Stimulated activated CD4-positive, alpha-beta T cell treated with anti-CD3 and anti-CD28 coated beads, Interleukin-1b, Interleukin-23, amount 100 ng/mL, for 1 hour (primary cell): ENCODE measurements at places on chromosomes 6 and 20.

- no peak for DNase-seq
These were observed 259.1 kb upstream of the FERMT1 start for GRCh38 chr20:6381887-6382286.

GRCh38 chr6:3847521-3847920 is 1.7 kb upstream of the FAM50B start:
- no peak for DNase-seq

GRCh38 chr20:20371083-20371482 is 3.2 kb downstream of the INSM1 start:
- no peak for DNase-seq

GRCh38 chr6:39608652-39609345 is 116.4 kb downstream of the KIF6 start:
- DNase-seq: no peak

DNA sequence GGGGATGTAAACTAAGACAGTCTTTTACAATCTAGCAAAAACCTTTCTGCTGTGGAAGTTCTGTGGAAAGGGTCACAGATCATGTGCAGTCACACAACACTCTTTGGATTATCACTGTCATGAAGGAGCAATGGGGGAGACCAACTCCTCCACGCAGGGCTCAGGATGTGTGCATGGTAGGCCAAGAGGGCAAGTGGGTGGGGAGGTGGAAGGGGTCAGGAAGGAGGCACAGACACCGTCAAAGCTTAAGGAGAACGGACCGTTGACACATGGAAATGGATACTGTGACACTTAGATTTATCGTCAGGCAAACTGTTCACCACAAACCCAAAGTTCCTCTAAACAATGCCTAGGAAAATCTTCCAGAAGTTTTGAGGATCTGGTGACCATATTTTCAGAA is 215.8 kb downstream of the PAX1 start:
- no peak for DNase-seq

DNA sequence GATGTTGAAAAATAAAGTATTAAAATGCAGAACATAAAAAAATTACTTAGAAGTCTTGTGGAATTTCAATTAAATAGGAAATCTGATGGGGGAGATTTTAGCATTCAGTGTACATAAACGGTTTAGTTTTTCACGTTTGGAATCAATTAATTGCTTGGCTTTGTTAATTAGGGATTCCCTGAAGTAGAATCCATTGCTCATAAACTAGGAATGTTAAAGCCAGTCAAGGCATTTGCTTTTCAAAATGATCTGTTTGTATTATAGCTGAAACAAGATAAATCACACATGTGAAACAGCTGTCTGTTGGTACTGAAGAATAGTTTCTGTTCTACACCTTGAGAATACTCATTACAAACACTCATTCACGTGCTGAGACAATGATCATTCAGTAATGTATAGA is 297.9 kb downstream of the TBC1D7 start:
- DNase-seq: no peak

DNA sequence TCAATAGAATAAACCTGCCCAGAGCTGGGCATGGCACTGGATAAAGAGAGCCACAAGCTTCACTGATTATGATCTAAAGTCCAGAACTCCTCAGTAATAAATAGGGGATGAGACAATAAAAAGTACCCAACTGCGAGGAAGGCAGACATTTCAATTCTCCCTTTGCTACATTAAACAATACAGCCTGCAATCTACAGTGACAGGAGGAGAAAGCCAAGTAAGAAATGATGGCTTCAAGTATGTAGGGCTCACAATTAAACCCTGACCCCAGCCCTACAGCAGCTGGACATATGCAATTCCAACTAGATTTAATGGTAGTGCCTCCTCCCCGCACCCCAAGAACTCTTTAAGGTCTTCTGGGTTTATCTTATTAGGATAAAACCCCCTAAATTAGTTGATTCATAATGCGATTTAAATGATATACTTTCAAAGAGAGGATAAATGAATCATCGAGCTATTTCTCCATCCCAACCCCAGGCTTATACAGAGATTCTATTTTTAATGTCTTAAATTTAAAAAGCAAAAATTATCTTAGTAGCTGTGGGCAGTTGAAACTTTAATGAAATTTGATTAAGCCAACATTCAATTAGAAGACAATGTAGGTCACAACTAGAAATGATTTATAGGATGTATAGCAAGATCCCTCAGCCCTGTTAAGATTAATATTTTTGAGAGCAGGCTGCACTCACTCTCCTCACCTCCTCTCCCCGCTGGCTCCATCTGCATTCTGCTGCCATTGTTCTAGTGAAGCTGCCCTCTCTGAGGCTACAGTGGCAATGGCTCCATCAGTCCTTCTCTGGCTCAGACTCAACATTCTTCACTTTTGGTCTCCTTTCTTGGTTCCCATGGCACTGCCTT is 57.1 kb downstream of the OGFRL1 start:
- no peak for DNase-seq

- DNase-seq: no peak
These were observed 6.3 kb upstream of the AHI1 start for GRCh38 chr6:135503703-135504475.

DNA sequence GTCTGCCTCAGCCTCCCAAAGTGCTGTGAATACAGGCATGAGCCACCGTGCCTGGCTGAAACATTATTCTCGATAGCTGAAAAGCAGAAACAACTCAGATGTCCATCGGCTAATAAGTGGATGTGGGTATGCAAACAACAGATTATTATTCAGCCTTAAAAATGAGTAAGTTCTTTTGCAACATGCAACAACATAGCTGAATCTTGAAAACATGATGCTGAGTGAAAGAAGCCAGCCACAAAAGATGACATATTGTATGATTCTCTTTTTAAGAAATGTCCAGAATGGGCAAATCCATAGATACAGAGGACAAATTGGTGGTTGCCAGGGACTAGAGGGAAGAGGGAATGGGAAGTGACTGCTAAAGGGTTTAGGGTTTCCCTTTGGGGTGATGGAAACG is 61.7 kb downstream of the RIOK1 start:
- DNase-seq: no peak

DNA sequence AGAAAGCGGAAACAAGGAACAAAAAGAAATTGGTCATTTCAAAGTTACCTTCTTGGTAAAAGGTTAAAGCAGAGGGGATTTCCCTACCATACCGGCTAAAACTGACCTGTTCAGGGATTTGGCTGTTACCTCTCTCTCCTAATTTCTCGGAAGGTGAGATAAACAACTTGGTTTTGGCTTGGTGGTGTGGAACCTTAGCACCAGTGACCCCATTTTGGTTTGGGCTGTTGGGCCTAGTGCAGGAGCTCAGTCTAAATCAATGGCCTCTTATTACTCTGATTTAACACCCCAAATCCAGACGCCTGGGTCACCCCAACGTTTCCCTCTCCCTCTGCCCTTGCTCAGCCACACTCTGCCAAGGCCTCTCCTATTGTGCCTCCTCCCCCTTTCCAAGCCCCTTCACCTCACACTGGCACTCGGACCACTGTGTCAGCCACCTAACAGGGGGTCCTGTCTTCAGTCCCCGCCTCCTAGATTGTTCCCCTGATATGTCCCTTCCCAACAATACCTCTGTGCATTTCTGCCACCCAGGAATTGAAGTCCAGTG is 8.3 kb downstream of the NCR2 start:
- no peak for DNase-seq

DNA sequence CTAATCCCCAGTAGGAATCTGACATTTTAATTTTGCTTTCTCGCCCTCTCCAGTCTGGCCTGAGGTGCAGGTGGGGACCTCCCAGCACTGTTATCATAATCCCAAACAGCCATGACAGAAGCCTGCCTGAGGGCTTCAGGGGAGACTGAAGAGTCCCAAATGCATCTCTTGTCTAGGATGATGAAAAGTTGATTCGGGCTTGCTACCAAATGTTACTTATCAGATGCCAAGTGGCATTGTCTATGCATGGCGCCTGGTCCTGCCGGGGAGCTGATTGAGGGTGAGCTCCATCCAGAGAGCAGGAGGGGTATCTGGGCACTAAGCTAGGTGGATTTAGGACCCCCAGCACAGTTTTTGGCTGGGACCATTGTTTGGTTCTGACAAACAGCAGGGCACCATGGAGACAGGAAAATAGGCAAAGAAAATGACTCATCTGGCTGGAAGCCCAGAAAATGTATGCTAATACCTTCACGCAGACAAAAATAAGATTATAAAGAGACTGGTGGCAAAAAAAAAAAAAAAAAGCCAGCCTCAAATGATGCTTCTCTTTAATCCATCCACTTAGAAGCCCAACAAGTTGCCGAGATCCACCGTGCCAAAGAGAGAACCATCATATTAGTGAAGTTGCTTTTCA is 513.7 kb upstream of the SULF2 start:
- no peak for DNase-seq

DNA sequence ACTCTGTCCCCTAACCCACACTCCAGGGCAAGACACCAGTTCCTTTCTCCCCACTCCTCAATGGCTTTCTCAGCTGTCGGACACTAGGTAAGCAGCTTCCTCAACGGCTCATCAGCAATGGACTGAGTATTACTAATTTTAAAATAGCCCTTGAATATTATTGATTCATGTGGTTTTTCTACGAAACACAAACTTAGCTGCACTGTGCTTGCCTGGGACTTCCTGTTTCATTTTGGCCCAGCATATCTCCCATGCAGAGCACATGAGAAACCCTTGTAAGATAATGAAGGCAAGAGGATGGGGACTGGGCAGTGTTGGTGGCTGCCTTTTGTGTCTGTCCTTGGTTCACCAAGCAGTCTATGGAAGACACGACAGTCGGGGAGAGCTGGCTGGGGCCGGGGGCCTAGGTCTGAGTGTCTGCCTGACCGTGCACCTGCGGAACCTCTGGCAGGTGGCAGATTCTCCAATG is 48.9 kb downstream of the RNASET2 start:
- no peak for DNase-seq

DNA sequence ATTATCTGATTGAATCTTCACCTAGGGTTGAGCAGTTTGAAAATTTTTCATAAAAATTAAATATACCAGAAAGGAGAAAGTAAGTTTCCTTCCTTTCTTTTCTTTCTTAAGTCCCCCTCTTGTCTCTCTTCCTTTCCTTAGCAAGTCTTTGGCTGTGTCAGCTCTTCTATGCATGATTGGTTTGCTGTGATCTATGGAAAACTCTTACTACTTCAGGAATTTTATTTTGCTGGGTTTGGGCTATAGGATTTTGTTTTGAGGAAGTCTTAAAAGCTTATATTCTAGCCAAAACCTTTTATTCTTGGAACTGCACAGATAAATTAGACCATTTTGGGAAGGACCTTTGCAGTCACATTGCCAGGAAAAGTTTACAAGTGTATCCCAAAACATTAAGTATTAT is 173.4 kb upstream of the CITED2 start:
- DNase-seq: no peak

DNA sequence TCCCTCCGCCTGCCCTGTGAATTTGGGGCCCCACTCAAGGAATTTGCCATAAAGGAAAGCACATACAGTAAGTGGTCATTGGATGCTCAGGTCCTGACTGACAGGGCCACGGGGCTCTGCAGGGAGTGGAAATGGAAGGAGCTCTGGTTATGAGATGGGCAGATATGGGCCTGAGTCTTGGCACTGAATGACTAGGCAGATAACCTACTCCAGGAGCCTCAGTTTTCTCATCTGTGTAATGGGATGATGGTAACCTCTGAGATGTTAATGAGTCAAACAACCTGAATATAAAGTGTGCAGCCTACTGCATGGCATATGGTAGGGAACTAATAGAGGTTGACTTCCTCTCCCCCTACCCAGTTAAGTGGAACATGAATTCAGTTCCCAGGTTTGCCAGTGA is 56.4 kb upstream of the NAA20 start:
- DNase-seq: no peak

DNA sequence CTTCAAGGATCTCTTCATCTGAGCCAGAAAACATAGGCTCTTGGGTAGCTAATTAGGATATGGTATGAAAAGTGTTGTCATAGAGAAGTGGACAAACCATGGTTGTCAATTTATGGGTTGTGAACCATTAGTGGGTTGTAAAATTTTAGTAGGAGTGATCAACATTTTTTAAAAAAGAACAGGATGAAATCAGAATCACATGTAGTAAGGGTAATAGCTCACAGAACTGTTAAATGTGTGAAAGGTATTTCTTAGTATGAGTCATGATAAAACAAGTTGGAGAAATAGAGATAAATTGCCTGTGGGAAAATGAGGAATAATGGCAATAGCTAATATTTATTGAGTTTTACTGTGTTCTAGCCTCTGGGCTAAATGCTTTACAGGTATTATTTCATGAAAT is 113.4 kb downstream of the MAP3K4 start:
- no peak for DNase-seq

DNA sequence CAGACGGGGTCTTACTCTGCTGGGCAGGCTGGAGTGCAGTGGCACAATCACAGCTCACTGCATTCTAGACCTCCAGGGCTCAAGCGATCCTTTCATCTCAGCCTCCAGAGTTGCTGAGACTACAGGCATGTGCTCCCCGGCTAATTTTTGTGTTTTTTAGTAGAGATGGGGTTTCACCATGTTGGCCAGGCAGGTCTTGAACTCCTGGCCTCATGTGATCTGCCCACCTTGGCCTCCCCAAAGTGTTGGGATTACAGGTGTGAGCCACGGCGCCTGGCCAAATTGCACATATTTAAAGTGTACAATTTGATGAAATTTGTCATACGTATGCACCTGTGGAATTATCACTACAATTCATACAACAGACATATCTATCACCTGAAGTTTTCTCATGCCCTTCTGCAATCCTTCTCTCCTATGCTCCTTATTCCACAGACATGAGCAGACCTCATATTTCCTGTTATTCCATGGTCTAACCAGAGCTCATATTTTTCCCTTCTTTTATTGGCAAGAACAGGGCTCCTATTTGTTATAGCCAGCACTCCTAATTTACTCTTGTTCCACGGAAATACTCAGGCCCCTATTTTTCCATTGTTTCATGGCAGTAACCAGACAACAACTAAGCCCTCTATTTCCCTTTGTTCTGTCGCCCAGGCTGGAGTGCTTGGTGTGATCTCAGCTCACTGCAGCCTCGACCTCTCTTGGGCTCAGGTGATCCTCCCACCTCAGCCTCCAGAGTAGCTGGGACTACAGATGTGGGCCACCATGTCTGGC is 2.2 kb upstream of the CSTL1 start:
- DNase-seq: no peak

DNA sequence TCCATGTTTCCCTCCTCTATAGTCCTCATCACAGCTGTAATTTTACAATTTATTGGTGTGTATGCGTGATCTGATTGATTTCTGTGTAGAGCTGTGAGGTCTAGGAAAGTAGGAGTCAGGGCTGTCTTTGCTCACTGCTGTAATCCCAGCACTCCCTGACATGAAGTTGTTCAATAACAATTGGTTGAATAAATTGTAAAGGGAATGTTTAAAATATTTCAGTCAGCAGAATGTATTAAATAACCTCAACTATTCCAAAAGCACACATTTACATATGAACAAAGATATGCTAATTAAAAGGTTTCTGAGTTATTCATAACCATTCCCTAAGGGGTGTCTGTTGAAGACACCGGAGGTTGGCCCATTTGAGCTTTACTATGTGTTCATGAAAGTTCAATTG is 31.5 kb downstream of the NOX3 start:
- no peak for DNase-seq
